ENCODE measurements at places on chromosomes 4 and X.

DNA sequence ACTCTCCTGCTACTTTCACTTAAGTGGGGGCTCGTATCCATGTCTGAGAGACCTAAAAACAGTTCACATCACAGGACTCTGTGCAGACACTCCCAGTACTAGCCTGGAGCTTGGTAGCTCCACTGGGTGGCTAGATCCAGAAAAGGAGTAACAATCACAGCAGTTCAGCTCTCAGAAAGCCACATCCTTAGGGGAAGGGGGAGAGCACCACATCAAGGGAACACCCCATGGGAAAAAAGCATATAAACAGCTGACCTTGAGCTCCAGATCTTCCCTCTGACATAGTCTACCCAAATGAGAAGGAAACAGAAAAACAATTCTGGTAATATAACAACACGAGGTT is 175.8 kb downstream of the FAM13A start:
- DNase-seq: no peak

GRCh38 chr4:145348291-145348690 is 133.4 kb upstream of the SMAD1 start:
- DNase-seq: no peak

DNA sequence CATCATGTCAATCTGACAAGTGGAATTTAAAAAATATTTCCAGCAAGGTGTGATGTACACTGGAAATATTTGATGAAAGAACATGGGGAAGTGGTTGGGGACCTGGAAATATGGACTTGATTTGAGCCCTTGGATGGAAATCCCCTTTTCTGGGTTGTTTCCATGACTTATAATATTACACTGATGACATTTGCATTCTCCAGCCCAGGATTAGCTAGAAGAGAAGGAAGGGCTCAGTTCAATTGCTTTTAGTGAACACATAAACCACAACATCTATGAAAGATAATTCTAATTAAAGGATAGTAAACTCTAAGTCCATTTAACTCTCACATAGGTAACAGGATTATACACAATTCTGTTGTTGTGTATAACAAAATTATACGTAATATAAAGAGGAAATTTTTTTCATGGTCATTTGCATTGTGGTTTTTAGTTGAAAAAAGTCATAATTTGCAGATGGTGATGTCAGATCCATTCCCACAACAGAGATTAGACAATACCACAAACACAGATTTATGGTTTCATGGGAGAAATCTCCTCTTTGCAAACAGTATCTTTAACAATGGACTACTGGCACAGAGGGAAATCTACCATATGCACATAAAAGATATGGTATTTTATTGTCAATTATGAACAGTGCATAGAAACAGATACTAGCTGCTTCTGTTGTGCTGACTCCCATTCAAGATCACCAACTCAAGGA is 126.5 kb downstream of the DKK2 start:
- no peak for DNase-seq

DNA sequence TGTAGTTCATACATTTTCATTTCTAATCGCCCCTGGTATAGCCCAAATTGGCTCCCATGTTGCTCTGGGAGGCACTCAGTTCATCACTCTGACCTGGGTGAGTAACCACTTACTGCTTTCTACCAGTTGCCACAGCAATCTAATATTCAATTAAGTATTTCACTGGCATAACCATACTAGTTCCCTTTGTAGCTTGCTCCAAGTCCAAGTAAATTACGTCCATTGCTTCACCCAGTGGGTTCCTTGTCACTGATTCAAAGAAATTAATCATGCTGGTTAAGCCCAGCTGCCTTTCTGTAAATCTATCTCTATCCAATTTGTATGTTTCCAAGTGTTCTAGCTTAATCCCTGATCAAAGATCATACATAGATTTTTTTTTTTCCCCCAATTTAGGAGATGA is 92.0 kb upstream of the CBR4 start:
- DNase-seq: no peak

GRCh38 chrX:36504625-36505024 is 503.5 kb upstream of the FAM47C start:
- no peak for DNase-seq

DNA sequence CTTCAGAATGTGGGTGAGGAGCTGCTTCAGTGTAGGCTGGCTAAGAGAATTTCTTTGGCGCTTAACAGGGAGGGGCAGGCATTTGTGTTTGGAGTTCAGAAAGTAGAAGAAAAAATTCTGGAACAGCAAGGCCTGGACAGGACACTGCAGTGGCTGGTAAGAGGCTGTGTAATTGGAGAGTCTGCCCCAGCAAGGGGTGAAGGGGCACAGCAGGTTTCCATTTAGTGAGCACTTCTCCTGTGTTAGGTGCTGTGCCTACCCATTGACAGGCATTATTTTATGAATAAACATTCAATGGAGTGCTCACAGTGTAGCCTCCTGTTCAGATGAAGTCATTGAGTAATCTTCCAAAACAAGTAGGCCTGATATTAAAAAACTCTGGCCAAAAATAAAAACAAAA is 10.7 kb upstream of the CPE start:
- DNase-seq: no peak

GRCh38 chr4:149370785-149371420 is 444.7 kb downstream of the IQCM start:
- DNase-seq: no peak

DNA sequence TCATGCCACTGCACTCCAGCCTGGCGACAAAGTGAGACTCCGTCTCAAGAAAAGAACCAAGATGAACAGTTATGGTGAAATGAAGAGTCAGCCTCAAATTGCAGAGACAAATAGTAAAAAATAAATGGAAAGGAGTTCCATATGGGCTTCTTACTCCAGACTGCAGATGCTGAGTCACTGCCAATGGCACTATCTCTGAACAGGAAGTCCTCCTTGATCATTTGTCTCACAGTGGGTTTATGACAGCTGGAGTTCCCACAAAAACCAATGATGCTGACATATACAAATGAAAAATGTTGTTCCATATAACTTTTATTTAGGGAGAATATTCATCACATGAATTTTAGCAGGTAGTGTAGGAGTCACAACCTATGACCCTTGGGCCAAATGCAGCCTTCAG is 631.6 kb downstream of the PCDH18 start:
- no peak for DNase-seq

- DNase-seq: no peak
Observed at GRCh38 chr4:123671636-123672404, 275.2 kb downstream of the SPRY1 start.

- no peak for DNase-seq
Observed at GRCh38 chr4:172095161-172095560, 282.0 kb downstream of the GALNTL6 start.

- DNase-seq: no peak
Observed at GRCh38 chr4:106753426-106753825, 282.7 kb downstream of the DKK2 start.

DNA sequence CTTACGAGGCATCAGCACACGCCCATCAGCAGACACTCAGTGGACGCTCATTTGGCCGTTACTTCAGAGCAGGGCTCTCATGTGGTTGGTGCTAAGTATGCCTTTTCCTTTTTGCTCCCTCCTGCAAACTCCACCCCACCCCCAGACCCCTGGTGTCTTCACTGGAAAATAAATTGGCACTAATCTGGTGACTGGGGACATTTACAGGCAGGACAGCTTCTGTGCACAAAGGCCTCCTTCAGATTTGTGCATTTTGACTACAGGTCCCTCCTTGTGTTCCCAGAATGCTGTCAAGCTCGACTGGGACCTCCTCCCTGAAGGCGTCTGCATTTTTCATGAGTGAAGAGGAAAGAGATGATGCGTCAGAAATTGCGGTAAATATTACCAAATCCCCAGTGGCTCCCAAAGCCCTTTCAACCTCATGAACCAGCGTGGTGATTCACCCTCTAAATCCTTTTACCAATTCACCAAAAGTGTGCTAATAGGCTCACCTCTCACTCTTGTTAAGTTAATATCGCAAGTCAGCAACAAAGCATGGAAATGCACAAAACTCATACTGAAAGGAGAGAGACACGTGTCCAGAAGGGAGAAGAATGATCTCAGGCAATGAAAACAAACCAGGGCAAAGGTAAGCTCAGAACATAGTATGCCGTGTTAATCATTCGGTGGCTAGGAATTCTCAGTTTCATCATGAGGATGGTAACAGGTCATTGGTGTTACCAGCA is 119.0 kb downstream of the NKX6-1 start:
- DNase-seq: no peak

GRCh38 chr4:18051281-18051680 is 29.7 kb upstream of the LCORL start:
- no peak for DNase-seq

DNA sequence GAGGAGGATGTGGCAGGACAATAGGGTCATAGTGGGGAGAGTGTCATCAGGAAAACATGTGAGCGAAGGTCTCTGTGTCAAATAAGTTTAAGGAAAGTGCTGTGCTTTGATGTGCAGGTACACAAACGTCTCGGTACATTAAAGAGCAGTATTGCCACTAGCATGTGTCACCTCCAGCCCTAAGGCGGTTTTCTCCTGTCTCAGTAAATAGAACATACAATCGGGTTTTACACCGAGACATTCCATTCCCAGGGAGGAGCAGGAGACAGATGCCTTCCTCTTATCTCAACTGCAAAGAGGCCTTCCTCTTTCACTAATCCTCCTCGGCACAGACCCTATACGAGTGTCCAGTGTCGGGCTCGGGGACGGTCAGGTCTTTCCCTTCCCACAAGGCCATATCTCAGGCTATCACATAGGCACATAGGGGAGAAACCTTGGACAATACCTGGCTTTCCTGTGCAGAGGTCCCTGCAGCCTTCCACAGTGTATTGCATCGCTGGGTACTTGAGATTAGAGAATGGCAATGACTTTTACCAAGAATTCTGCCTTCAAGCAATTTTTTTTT is 684.5 kb downstream of the PDHA2 start:
- DNase-seq: no peak

DNA sequence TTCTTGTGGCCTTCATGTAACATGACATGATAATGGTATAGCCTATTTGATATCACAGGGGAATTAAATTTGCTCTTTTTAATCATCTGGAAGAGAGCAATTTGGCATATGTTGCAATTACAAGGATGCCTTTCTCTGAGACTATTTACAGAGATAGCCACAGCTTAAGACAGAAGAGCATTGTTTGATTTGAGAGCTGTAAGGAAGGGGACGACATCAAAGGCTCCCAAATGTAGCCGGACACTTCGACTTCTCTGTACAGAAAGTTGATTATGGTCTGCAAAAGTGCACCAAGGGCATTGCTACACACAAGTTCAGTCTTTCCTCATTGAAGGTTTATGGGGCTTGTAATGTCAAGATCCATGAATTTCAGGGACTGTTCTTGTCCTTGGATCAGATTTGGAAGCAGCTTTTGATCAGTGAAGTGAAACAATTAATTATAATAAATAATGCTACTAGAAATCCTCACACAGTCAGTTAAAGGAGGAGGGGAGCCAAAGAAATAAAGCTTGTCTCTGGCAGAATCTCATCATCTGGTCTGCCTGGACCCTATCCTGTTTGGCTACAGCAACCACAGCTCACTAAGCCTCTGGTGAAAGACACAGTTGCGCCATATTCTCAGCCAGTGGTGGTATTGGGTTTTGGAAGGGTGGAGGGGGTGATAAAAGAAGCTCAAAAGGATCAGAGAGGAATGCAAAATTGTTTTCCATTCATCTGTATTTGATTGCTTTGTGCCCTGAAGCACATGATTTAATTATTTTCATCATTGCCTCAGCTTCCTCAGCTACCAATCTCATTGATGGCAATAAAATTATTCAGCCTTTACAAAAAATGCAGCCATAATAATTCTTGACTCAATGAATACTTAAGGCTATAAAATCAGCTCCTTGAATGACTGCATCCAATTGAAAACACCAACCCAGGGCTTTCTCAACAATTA is 654.3 kb upstream of the LCORL start:
- DNase-seq: no peak

- DNase-seq: no peak
Observed at GRCh38 chr4:122906859-122907305, 15.5 kb downstream of the NUDT6 start.

DNA sequence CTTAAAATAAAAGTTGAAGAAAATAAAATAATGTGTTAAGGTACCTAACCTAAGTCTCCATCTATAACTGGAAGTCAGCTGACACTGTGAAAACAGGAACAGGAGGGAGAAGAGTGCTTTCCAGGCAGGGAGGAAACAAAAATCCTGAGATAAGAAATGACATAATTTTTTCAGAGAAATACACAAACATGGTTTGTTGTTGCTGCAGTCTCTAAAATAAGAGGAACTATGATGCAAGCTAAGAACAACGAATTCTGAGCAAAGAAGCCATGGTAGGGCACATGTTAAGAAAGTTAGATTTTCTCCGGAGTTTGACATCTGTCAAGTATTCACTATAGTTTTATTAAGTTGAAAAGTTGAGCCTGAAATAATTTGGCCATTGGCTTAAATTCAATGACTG is 26.9 kb downstream of the PAPSS1 start:
- DNase-seq: no peak

DNA sequence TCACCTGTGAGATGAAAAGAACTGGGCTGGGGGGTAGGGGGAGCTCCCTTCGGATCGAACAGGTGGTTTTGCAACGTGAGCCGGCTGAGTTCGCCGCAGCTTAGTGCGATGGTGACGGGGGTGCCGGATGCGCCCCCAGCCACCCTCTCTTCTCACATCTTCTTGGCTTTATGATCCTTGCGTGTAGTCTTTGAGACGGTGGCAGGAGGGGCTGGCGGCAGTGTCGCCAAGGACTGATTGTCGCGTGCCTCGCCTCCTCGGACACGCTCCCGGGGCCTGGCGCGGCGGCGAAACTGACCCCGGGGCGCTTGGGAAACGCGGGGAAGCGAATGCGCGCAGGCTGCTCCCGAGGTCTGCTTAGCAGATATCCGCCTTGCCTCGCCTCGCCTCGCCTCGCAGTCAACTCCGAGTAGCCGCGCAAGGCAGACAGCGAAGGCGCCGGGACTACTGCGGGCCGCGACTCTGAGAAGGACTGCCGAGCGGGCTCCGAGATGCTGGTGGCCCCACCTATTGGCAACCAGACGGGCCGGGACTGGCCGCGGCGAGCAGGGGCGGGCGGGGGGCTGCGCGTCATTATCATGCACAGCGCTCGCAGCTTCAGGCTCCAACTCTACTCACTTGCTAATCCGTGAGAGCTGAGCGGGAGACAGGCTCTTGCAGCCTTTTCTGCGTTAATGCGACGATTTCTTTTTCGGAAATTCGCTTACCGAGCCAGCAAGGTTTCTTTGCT is 1.5 kb downstream of the GRID2 start:
- no peak for DNase-seq

- no peak for DNase-seq
Observed at GRCh38 chr4:33746979-33747378, 2497.3 kb downstream of the ARAP2 start.

DNA sequence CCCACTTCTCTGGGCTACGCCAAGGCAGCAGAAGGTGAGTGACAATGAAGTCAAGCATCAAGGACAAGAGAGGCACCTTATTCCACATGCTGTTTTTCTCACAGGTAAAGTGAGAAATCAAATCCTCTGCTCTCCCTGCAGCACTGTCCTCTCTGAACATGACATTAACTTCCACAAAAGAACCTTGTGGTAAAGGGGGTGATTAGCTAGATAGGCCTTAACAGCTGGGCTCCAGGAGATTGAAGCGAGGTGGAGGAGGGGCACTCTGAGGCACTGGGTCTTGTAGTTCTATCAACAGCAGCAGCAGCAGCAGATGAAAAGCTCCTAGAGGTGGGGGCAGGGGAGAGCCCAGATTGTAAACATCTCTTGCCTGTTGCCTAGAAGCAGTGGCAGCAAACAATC is 96.8 kb upstream of the CXXC4 start:
- DNase-seq: no peak

All from activated CD8-positive, alpha-beta memory T cell treated with anti-CD3 and anti-CD28 coated beads, Interleukin-2, amount 50 U/mL, for 48 hours (primary cell).